SK-N-DZ (cell line): ENCODE measurements at places on chromosomes 2 and 18.
A peak's percentile ranks its signal among the peaks of the same experiment; 100 is the strongest.

DNA sequence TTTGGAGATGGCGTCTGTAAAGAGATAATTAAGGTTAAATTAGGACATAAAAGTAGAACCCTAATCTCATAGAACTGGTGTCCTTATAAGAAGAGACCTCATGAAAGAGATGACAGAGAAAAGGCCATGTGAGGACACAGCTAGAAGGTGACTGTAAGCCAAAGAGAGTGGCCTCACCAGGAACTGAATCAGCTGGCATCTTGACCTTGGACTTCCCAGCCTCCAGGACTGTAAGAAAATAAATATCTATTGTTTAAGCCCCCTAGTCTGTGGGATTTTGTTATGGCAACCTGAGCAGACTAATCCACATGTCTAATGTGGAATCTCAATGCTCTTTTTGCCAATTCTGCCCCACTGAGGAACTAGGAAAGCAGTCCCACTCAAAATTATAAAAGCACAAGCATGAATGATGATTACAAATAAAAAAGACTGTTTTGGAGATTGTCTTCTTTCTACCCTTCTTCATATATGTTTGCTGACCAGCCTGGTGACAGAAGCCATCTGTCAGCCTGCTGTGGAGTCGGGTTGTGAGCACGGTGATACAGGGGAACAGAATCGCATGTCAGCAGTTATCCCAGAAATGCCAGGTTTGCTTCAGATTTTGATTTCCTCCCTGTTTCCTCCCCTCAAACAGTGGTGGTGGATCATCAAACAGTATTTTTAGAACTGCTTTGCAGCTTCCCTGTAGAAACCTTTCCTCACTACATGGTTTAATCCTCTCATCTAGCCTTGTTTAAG lies 54.2 kb downstream of the INPP4A start:
- no peak for DNase-seq

DNA sequence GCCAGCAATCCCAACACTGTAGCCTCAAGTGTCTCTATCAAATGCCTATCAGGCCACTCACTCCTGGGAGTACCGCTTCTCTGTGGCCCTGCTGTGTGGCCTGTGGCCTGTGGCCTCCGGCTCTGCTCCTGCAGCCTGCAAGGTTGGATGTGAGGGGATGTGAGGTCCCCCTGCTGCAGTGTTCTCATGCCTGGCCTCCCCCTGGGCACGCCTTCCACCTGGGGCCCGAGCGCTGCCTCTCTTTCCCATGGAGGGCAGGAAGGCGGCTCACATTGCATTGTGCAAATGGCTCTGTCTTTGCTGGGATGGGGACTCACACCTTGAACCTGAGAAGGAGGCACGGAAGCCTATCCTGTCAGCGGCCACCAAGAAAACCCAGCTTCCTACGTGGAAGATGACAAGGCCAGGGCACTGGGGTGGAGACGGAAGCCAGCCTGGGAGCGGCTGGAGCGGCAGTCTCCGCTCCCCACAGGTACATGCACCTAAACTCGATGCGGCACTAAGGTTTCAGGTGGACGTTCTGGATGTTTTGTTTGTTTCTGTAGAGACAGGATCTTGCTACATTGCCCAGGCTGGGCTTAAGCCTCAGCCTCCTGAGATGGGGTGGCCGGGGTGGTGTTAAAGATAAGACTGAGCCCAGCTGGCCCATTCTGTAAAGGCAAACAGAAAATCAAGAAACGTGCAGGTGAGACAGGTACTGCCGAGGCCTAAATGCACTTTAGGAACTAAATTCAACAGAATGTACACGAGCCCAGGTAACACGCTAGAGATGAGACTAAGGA lies 140.1 kb downstream of the HDAC4 start:
- no peak for DNase-seq

DNA sequence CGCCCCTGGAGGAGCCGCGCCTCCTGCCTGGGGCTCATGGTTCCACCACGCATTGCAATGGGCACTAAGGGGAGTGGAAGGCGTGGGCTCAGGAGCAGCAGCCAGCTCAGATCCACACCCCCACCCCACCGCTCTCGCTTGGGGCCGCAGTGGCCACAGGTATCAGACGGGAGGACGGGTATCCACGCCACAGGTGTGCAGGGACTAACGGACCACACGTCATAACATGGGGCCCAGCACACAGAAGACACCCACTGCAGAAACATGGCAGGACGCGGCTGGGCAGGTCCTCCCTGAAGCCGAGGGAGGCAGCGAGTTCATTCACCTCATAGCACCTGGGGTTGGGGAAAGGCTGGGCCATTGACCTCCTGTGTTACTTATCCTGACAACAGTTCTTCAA lies 13.0 kb downstream of the HDAC4 start:
- no peak for DNase-seq

GRCh38 chr2:216023055-216023648 lies 9.8 kb upstream of the MREG start:
- DNase-seq, result peak; percentile 70

- DNase-seq, result no peak
Measured at GRCh38 chr18:71022389-71022788, 733.5 kb downstream of the SOCS6 start.

DNA sequence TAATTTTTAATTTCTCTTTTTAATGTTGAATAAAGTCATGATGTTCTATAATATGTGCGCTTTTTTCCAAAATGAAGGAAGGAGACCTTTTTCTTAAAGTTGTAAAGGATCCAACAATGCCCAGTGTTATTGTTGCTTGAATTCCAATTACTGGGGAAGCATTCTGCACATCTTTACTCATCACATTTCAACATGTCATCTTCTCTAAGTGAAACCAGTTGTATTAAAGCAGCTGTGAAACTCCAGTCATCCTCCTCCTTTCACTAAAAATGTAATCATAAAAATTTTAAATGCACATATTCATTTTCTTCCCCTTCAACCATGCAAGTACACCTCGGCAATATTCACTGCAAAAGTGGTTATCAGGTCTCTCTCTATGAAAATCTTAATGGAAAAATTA lies 722.7 kb downstream of the TSN start:
- DNase-seq, result no peak

DNA sequence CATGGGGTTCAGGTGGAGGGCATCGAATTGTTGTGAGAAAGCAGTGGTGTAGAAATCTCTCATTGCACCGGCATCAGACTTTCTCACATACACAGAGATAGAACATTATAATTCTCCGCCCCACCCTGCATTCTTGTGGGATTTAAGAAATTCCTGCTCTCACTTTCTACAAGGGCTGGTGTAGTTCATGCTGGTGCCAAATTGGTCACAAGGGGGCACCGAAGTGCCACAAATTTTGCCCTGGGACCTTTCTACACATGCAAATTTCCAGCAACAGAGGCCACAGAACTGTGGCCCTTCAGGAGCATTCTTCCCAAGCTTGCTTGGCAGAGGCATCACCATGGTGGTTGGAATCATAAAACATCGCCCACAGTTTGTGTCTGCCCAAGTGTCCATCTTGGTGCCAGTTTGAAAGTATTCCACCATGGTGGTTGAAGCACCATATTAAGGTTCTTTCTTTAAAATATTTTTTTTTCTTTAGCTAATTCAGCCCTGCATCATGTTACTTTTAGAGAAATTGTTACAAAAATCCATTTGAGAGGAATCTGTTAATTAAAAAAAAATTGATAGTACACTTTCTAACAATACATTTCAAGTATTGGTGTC lies 521.2 kb upstream of the FANCL start:
- peak; percentile 68 for DNase-seq

GRCh38 chr2:203240491-203240890 lies 1.7 kb downstream of the CYP20A1 start:
- no peak for DNase-seq

DNA sequence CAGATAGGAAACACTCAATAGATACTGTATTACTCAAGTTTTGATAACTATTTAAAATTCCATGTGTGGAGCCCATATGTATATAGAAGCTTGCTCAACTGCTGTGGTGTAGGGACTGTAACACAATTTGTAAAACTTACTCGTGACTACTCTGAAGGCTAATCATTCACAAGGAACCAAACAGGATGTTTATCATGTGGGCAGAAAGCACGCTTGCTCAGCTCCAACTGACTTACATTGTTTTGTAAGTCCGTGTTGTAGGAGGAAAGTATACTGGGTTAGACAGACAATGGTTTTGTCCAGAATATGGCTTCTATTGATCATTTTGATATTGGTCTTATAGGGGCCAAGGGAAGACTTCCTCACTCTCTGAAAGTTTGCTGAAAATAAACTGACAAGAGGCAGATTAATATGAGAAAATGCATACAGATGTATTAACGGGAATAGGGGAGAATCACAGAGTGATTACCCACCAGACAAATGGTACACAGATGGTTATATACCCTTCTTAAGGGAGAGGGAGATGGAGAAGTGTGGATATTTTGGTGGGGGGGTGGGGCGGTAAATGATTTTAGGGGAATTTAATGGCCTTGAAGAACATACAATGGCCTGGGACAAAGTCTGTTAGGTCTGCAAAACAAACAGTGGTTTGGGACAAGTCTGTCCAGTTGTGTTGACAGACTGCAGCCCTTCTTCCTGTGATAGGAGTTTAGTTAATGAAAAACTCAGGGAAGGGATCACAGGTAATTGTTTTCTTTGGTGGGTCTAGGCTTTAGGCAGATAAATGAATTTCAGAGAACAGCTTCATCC lies 259.3 kb upstream of the SP5 start:
- DNase-seq, result no peak

GRCh38 chr2:215971671-215972070 lies 41.7 kb downstream of the MREG start:
- no peak for DNase-seq

DNA sequence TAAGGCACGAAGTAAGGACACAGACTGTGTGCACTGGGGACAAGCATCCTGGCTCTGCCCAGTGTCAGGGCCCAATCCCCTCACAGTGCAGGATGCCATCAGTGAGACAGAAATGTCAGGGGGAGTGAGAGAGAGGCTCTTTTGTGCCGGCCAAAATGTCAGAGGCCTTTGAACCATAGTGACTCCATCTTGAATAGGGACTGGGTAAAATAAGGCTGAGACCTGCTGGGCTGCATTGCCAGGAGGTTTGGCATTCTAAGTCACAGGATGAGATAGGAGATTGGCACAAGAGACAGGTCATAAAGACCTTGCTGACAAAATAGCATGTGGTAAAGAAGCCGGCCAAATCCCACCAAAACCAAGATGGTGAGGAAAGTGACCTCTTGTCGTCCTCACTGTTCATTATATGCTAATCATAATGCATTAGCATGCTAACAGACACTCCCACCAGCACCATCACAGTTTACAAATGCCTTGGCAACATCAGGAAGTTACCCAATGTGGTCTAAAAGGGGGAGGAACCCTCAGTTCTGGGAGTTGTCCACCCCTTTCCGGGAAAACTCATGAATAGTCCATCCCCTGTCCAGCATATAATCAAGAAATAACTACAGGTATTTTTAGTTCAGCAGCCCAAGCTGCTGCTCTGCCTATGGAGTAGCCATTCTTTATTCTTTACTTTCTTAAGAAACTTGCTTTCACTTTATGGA lies 337.4 kb downstream of the LPIN1 start:
- no peak for DNase-seq

GRCh38 chr18:7267973-7268372 lies 37.1 kb downstream of the LRRC30 start:
- no peak for DNase-seq

GRCh38 chr2:231228974-231229529 lies 30.6 kb downstream of the ARMC9 start:
- no peak for DNase-seq

- DNase-seq, result no peak
Measured at GRCh38 chr18:13356032-13356431, 137.5 kb downstream of the LDLRAD4 start.

DNA sequence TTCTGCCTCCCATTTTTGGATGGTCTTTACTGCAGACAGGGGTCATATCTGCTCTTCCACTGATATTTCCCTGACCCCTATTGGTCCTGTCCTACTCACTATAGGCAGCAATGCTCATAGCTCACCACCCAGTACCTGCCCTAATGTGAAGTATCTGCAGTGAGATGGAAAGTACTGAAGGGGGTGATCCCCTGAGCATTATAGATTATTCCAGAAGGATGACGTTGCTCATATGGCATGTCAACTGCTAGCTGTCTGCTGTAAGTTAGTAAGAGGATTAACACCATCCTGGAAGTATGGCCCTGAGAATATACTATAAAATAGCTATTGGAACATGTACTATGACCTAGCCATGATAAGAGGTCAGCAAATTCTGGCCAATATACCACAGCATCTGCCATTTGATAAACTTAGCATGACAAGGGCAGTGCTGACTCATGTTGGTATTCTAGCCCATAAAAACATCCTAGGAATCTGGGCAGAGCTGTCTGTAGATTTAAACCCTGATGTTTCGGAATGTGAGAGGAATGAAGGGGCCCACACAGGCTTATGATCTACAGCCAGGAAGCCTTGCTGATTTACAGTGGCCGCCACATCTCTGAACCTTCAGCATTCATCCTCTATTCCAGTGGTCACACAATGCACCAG lies 451.4 kb downstream of the TNS1 start:
- no peak for DNase-seq

DNA sequence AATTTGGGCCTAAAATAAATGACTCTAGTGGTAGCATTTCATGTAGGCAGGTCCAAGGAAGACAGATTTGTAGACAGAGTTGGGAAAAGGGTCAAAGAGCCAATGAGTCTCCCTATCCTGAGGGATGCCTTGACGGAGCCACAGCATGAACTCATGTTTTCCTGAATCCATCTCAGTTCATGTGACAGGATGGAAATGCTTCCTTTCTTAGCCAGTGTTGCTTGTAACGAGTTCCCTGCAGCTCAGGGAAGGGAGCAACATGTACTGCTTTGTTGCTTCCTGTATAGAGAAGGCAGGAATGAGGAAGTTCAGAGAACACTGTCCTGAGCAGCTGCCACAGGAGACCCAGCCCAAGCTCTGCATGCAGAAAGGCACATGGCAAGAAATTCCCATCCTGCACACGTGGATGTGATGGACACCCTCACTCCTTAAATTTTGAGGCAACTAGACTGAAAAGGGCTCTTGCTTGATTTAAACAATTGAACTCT lies 27.9 kb downstream of the TMEM17 start:
- no peak for DNase-seq

GRCh38 chr2:167783261-167784083 lies 463.9 kb downstream of the STK39 start:
- DNase-seq, result no peak

DNA sequence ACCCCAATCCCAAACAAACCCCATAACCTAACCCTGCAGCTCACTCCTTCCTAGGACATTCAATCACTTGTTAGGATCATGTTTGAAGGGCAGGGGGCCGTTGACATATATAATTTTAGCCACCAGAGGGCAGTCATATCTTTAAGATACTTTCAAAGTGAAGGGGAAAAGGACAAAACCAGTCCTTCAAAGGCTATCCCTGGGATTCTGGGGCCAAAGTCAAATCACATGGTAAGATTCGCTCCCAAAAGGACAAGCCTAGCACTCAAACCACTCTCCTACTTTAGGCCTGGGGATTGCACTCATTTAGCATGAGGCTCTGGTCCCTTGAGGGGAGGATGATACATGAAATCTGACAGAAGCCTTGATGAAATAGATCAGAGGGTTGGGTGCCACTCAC lies 44.6 kb downstream of the HAUS1 start:
- peak; percentile 69 for DNase-seq

GRCh38 chr2:167017021-167017420 lies 128.7 kb downstream of the XIRP2 start:
- no peak for DNase-seq

DNA sequence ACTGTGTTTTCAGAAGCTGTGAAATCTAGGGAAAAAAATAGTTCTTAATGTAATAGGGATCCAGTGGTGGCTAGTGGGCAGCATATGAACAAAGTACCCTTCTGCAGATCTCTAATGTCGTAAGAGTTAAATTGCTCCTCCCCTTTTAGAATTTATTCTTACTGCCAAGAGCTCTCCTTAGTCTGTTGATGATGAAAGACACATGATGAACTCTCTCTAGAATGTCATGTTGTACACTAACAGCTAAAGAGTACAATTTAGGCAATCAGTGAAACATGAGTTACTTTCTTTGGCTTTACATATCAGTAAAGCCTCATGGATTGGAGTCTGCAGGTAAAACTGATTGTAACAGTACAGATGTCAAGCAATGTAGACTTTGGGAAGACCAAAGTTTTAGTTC lies 84.2 kb downstream of the SLC39A10 start:
- DNase-seq, result no peak
